NCI-H1092 (cell line): ENCODE measurements at places on chromosomes 1 and 21.

DNA sequence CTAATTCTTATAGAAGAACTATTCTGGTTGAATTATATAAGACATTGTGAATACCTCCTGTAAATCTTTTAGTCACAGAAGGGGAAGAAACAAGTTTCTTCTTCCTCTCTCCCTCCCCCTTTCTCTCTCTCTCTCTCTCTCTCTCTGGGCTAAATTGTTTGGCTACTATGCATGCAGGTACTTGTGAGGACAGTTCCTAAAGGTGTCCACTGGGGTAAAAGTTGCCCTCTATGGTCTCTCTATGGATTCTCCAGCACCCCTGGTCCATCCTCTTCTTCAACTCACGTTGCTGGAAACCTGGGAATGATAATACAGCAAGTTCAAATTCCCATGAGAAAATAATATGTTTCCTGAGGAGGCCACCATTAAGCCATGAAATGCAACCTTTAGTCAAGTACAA lies 5.8 kb downstream of the OR6K3 start:
- no peak for DNase-seq

- no peak for DNase-seq
These were observed 613.9 kb upstream of the NEGR1 start for GRCh38 chr1:72896256-72896655.

GRCh38 chr1:38958967-38959366 lies 17.3 kb upstream of the RHBDL2 start:
- DNase-seq = no peak

GRCh38 chr1:238950784-238951183 lies 435.6 kb upstream of the CHRM3 start:
- DNase-seq = no peak

DNA sequence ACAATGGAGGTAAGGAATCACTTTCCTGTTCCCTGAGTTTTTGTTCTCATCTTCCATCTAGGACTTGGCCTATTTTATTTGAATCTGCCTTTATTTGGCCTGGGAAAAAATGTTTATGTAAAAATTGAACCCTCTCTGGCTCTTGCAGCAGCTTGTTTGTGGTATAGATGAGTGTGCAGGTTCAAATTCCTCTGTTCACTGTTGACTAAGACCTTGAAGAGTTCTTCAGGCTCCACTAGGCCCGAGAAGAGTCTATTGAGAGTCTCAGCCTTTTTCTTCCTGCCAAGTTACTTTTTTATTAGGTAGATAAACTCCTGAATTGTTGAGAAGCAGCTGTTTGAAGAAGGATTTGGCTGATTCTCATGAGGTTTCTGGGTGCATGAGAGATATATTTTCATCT lies 248.8 kb upstream of the ADGRL2 start:
- DNase-seq = no peak

DNA sequence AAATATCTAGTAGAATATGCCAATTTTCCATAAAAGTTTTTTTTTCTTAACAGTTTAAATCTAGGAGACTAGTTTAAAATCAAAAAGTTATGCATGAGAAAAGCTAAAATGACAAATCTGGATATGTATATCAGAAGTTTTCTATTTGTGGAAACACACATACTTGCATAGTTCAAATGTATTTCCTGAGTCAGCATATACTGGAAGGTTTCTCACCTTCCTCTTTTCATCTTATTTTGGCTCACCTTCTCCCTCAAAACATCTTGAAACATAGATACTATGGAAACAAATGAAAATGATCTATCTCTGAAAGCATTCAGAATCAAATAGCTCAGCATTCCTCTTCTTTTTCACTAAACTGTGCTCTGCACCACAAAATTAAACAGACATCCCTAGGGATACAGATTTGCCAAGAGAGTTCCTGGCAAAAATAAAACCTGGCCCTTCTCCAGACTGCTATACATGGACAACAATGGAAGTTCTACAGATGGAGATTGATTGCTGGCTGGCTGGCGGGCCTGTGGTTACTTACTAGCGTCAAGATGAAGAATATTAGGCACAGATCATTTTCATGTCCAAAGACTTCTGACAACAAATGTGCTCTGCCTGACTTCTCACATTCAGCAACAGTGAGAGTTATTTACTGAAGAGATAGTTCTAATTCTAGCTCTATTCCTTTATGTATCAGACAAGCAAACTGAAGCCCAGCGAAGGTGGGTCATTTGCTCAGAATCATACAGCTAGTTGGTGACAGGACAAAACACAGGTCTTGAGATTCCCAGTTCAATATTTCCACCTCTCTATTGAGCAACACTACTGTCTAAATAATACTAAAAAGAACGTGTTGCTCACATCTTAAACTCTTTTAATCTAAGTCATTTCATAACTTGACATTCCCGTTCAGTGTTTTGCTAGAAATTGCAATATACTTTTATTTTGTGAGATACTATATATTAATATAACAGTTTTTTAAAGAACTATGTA lies 26.6 kb downstream of the DIPK1A start:
- peak; percentile 79 for DNase-seq

DNA sequence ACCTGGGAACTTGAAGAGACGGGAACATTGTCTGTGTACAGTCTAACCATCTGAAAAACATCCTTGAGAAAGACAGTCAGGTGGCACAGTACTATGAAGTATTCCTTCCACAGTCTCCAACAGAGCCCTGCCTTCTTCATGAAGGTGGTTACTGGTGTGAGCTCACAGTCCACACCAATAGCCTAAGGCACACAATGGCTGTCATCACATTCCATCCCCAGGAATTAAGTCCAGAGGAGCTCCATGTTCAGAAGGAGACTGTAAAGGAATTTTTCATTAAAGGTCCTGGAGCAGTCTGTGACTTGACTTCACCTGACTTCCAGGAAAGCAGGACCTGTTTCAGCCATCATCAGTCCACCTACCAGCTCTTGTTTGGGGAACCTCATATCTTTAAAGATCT lies 180.2 kb downstream of the C1orf21 start:
- DNase-seq = no peak

- no peak for DNase-seq
These were observed 25.7 kb downstream of the COQ8A start for GRCh38 chr1:226965581-226966440.

DNA sequence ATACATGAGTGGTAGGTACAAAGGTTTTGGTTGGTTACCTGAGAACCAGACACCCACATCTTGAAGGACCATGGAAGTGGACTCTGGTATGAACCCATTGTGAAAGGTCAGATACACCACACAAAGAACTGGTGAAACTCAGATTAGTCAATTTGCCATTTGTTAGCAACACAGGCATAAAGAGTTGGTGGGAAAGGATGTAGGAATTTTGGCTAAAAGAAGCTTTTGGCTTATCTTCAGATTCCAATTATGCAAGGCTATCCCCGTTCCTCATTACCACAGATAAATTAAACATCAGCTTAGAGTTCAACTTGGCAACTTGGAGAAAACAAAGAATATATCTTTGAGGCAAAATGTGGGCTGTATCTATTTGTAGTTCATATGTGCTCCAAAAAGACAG lies 87.0 kb upstream of the IRF2BP2 start:
- no peak for DNase-seq

- DNase-seq = no peak
These were observed 112.8 kb downstream of the PLPP3 start for GRCh38 chr1:56466538-56466937.

DNA sequence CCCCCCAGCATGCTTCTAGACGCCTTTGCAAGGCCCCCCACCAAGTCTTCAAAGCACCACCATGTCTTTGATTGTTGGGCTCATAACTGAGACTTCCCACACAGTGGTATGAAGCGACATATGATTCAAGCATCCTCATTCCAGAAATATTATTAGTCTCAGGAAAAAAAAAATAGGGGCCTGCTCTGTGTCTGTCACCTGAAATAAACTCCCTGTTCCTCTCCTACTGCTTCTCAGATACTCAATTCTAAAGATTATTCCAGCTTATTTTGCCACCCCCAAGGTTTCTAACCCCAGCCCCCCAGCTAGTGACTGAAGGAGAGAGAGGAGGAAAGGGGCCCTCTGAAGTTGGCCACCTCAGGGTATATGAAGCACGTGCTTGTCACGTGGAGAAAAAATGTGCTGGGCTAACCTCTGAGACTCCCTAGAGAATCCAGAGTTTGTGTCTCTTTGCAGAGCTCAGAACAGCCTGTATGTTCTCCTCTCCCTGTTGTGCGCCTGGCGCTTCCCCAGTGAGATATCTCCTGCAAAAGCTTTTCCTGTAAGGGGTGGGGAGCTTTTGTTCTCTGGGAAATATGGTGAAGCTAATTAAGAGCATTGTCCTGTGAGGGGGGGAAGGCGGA lies 35.9 kb upstream of the RASAL2 start:
- DNase-seq = no peak

DNA sequence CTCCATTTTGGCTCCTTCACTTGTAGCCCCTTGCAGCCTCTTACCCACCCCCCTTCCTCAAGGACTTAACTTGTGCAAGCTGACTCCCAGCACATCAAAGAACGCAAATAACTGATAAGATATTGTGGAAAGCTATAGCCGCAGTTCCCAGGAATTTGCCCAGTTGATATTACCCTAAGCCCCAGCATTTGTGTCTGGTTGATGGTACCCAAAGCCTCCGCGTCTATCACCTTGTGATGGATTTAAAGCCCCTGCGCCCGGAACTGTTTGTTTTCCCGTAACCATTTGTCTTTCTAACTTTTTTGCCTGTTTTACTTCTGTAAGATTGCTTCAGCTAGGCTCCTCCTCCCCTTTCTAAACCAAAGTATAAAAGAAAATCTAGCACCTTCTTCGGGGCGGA lies 5.9 kb downstream of the YARS1 start:
- no peak for DNase-seq

- DNase-seq = no peak
These were observed 31.0 kb upstream of the CD1D start for GRCh38 chr1:158149577-158150269.

GRCh38 chr1:15351310-15351709 lies 58.4 kb upstream of the EFHD2 start:
- no peak for DNase-seq

- DNase-seq = no peak
These were observed 248.7 kb downstream of the NPHP4 start for GRCh38 chr1:5743435-5744095.

GRCh38 chr1:42117214-42117613 lies 36.0 kb upstream of the GUCA2B start:
- DNase-seq = no peak

DNA sequence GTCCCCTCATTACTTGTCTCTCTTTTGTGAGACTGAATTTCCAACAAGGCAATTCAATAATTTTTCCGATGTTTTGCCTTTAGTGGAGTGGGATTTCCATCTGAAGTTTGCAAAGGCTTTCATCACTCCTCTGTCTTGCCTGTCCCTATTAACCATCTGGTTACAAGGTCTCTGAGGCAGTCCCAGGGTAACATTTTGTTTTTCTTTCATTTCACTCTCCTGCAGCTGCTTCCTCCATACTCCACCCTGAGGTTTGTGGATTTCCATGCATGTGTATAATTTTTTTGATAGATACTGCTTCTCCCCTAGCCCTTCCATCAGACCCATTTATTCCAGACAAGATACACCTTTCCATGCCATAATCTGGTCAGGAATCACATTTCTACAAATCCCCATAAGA lies 366.8 kb downstream of the PTBP2 start:
- DNase-seq = no peak

DNA sequence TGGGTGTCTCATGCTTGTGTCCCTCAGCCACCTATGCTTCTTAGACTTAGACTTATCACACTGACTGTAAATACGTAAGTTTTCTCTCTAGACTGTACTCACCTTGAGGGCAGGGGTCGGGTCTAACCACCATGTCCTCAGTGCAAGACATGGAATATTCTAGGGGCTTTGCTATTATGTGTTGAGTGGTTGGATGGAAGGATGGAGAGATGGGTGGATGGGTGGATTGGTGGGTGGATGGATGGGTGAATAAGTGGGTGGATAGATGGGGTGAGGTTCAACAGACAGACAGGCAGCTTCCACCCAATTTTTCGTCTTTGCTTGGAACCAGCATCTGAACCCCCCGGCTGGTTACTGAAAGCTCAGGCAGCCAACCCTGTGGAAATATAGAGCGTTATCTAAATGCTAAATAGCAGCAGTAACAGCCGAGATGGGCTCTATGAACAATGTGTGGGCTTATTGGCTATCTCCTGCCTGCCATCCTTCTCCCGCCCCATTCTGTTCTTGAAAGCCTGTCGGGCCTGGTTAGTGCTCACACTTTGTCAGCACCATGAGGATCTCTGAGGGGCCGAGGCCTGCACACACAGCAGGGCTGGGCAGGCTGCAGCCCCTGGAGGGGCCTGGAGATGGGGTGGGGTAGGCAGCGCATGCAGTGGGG lies 130.7 kb downstream of the ACTL8 start:
- no peak for DNase-seq
